ENCODE measurements at places on chromosomes 5 and 9.

GRCh38 chr9:30459156-30459555 lies 1925.3 kb upstream of the ACO1 start:
- no peak for DNase-seq

- no peak for DNase-seq
Observed at GRCh38 chr9:7342736-7343135, 456.8 kb downstream of the DMAC1 start.

- DNase-seq, result no peak
Observed at GRCh38 chr9:35714579-35715252, 17.3 kb downstream of the TLN1 start.

DNA sequence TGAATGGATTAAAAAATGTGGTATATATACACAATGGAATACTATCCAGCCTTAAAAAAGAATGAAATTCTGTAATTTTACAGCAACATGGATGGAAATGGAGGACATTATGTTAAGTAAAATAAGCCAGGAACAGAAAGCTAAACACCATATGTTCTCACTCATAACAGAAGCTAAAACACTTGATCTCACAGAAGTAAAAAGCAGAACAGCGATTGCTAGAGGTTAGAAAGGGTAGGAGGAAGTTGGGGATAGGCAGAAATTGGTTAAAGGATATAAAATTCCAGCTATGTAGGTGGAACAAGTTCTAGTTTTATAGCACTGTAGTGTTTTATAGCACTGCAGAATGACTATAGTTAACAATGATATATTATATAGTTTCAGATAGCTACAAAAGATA lies 15.8 kb downstream of the MARCHF3 start:
- no peak for DNase-seq

GRCh38 chr9:77983320-77983662 lies 48.3 kb downstream of the GNAQ start:
- DNase-seq, result no peak

DNA sequence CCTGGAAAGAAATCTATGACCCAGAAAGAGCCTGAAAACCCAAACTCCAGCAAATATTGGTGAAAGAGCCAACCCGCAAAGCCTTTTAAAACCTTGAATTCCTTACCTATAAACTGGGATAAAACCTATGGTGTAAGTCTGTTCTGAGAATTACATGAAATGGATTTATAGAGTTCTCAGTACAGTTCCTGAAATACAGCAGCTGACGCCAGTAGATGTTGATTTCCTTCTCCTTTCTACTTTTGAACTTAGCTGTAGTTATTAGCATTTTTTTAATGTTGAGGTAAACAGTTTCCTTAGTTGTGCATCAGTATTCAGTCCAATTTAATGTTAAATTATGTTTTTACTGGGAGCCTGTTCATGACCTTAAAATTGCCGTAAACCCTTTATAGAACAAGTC lies 3.7 kb downstream of the SPIN1 start:
- no peak for DNase-seq

DNA sequence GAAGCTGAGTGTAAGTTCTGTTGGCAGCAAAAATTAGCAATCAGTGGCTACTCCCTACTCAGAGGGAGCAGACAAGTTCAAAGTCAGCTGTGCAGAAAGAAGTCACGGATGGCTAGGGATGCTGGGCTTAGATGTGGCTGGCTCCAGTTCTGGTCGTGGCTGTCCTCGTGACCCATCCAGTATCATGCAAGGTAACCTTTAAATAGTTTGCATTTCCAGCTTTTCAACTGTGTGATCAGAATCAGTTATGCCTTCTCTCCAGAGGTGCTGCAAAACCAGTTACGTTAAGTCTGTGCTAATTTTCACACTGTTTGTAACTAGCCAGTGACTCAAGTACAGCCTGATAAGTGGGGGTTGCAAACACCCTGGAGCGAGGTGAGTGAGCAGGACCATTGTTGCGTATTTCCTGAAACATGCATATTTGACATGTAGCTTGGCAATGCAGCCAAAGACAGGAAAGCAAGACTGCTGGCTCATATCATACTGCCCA lies 302.4 kb downstream of the ATPSCKMT start:
- peak; percentile 52 for DNase-seq

DNA sequence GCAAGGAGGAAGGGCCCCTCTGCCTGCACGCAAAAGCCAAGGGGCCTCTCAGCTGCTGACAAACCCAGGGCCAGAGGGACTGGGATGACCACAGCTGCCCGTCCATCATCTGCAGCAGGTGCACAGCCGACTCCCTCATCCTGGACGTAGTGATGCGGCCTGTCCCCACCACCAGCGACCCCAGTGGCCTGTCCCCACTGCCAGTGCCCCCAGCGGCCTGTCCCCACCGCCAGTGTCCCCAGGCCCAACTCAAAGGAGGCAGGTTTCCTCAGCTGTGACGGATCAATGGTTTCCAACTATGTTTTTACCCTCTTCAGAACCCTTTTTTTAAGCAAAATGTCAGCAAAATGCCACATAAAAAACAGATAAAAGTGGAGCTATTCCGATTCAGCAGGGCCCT lies 62.5 kb downstream of the VAV2 start:
- no peak for DNase-seq

- no peak for DNase-seq
Observed at GRCh38 chr5:95808686-95809413, 13.7 kb downstream of the GLRX start.

- DNase-seq, result peak; percentile 87
Observed at GRCh38 chr5:143986516-143987212, 174.7 kb downstream of the HMHB1 start.

- DNase-seq, result no peak
Observed at GRCh38 chr5:88487066-88487465, 218.4 kb upstream of the TMEM161B start.

DNA sequence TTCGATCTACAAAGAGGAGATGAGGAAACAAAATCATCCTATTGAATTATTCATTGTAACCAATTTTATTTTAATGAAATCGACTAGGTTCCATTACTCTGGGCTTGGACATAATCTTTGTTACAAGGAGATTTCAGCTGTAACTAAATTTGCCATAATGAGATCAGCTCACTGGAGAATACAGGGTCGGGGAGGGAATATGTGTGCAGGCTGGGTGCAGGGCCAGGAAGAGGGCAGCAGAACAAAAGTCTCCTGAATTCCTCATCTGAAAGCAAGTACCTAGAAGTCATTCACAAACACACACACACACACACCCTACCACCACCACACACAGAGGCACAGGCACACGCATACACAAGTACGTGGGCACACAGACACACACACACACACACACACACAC lies 151.2 kb downstream of the PAPPA start:
- DNase-seq, result no peak

- no peak for DNase-seq
Observed at GRCh38 chr9:134735441-134736175, 94.0 kb downstream of the COL5A1 start.

DNA sequence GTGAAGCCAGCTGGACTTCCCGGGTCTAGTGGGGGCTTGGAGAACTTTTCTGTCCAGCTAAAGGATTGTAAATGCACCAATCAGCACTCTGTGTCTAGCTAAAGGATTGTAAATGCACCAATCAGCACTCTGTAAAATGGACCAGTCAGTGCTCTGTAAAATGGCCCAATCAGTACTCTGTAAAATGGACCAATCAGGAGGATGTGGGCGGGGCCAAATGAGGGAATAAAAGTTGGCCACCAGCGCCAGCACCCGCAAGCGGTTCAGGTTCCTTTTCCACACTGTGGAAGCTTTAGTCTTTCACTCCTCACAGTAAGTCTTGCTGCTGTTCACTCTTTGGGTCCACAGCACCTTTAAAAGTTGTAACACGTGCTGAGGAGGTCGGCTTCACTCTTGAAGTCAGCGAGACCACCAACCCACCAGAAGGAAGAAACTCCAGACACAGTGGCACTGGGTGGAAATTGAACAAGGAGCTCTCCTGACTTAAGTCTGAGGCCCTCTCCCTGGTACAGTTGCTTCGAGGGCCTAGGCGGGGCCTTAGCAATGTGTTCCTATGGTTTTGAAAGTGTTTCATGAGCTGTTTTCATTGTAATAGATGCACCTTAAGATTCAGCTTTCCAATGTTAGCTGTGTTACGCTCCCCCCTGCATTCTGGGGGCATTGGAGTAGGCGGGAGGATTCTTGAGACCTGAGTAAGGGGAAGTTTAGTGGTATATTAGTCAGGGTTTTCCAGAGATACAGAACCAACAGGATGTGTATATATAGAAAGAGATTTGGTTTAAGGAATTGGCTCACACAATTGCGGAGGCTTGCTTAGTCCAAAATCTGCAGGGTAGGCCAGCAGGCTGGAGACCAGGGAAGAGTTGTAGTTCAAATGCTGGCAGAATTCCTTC lies 21.5 kb upstream of the MYO10 start:
- DNase-seq, result peak; percentile 82

DNA sequence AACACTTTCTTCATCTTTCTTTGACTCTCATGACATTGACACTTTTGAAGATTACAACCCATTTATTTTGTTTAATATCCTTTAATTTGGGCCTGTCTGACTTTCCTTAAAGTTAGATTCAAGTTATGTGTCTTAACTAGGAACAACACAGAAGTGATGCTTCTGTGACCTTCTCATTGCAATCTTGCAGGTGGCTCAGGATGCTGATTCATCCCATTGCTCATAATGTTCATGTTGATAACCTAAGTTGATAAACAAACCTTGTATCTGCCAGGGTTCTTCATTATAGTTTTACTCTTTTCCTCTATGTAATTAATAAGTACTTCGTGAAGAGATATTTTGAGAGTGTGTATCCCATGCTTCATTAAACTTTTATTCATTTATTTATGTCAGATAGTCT lies 107.2 kb upstream of the SHB start:
- DNase-seq, result no peak

DNA sequence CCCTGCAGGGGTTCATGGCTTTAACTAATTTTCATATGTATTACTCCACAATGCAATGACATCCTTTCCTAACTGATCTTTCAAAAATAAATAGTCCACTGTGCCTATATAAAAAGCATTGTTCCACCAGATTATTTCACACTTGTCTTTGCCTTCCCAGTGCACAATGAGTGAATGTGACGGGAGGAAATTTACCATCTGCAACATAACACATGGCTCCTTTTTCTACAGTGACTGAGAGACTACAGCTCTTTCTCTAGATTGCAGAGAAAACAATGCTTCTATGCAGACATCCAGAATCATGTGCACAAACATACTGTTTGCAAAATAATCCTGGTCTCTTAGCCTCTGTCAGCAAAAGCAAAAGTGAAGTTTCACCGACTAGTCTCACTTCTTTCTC lies 483.7 kb upstream of the PIK3R1 start:
- no peak for DNase-seq

DNA sequence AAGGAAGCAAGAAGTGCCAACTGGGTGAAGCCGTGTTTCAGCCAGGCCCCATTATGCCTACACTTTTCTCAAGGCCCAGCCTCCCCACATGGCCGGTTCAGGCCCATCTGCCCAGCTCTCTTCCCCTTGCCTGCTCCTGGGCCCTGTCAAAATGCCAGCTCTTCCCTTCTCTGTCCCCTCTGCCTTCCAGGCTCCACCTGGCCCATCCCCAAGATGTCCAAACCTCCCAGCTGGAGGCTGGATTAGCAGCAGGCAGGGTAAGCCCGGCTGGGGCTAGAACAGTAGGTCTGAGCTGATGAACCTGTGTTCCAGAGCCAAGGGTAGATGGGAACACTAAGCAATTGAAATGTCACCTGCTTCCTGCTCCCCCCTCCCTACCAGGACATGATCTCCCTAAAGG lies 64.1 kb upstream of the HSPA9 start:
- no peak for DNase-seq

DNA sequence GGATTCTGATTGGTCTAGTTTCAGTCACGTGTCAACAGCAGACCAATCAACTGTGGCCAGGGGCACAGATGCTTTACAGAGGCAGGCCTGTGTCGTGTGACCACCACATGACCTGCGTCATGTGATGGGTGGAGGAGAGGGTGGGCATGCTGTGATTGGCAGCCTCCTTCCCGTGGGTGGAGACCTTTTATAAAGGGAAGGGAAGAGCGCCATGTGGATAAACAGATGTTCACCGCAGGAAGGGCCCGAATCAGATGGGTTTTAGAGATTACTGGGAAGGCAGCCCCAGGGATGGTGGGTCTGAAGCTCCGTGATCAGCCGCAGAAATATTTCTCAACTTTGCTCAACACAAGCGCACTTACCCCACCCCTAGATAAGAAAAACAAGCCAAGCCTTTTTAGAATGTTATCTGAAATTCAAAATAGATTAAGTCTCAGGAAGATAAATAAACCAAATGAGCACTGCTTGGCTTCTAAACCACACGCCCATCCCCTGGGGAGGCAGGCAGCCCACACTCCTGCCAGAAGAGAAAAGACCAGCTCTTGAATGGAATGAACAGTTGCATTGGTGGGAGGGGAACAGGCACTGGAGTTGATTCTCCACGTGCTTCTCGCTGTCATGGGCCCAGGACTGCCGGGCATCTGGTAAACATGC lies 43.6 kb downstream of the ROPN1L start:
- peak; percentile 93 for DNase-seq

DNA sequence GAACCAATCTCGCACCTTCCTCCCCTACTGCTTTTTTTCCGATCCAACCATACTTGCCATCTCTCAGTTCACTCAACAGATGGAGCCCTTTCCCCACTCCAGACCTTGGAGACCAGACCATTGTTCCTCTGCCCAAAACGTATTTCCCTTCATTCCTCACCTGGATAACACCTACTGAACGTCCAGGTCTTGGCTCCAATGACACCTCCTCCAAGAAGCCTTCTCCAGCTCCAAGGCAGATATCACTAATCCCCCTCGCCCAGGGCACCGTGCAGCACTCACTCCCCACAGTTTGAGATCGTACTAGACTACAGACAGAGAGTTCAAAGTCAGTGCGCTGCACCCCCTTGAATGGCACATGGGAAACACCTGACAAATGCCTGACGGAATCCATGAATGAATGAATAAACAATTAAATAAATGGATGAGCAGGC lies 47.1 kb upstream of the AKNA start:
- DNase-seq, result peak; percentile 66

- DNase-seq, result no peak
Observed at GRCh38 chr9:102779356-102779755, 215.8 kb upstream of the CYLC2 start.

DNA sequence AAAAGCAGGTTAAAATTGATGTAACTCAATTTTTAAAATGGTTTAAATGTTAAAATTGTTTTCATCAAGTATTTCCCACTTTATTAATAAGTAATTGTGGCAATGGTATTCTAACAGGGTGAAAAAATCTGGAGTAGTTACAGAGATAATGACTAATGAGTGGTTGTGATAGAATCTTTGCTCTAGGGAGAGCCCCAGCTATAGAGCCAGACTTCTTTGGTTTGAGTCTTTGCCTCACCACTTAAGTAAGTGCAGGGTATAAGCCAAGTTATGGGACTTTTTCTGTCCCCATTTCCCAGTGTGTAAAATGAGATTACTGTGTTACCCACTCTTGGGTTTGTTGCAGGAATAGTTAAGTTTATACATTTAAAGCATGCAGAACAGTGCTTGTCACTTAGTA lies 158.1 kb downstream of the FER start:
- no peak for DNase-seq

DNA sequence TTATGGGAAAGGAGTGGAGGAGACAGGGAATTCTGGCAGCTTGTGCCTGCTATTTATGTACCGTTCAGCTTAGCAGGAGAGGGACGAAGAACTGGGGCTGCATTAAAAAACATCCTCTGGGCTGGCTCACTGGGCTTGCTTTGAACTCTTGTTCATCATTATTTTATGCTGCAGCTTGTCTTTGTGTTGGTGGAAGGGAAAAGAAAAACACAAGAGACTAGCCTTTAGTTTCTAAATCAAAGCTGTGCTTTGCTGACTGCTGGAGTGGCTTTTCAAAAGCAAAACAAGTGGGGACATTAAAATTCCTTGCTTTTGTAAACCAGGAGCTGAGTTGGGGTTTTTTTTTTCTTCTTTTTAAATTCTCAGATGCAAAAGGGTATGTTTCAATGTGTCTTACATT lies 5.9 kb upstream of the RGMB start:
- DNase-seq, result peak; percentile 26

GRCh38 chr5:30502277-30502676 lies 691.2 kb upstream of the CDH6 start:
- peak; percentile 56 for DNase-seq
